ENCODE measurements at places on chromosomes 2 and 18.

GRCh38 chr18:73691118-73691517 lies 456.5 kb downstream of the FBXO15 start:
- DNase-seq, result no peak

- DNase-seq, result no peak
Observed at GRCh38 chr18:76674596-76674995, 147.8 kb upstream of the ZNF236 start.

DNA sequence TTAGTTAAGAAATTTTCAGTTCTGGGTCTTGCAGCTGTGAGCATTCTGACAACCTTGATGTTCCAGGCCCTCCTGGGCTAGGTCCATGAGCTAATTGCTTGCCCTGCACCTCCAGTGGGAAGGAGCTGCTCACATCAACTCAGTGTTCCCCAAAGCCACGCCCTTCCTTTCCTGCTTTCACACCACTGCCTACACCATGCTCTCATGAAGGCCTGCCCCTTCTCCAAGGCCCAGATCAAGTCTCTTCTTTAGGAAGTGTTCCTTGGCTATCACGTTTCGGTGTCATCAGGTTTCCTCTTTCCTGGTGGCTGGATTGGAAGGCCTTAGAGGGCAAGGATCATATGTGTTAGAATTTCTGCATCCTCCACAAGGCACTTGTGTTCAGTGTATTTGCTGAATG lies 18.8 kb downstream of the TMEM127 start:
- no peak for DNase-seq

GRCh38 chr18:58911766-58912165 lies 47.1 kb downstream of the ZNF532 start:
- no peak for DNase-seq

- no peak for DNase-seq
Observed at GRCh38 chr2:233414273-233414654, 60.0 kb downstream of the DGKD start.

- no peak for DNase-seq
Observed at GRCh38 chr2:70030724-70031420, 56.4 kb upstream of the PCBP1 start.

GRCh38 chr2:74317701-74318100 lies 25.5 kb downstream of the SLC4A5 start:
- DNase-seq, result no peak

DNA sequence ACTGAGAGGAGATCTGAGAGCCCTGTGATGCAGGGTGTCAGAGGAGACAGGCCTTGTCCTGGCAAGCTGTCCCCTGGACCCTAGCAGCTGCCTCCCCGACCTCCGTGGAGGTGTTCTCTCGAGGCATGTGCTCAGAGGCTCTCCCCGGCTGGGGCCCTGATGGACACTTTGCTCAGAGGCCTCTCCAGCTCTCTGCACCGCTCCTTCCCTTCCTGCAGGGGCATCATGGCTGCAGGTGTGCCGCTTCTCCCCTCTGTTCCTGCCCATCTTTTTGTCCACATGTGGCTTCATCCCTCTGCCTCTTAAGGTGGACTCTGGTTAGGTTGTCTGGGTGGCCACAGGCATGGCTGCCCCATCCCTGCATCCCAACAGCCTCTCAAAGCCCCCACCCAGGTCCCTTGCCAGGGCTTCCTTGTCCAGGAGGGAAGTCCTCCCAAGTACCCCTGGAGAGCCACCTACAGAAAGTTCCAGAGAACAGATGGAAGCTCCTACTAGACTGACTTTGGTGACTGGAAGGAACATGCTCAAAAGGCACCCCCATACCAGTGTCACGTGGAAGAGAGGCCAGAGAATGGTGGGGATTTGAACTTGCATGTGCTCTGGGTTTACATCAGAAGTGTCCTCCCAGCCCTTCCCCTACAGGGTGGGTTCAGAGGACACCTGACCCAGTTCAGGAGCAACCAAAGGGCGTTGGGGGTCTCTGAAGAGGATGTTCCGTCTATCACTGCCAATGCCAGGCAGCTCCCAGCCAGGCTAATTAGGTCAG lies 120.4 kb downstream of the KLHL29 start:
- DNase-seq, result no peak

GRCh38 chr2:121019071-121019470 lies 265.9 kb downstream of the TFCP2L1 start:
- DNase-seq, result no peak
